ENCODE measurements at places on chromosomes 3 and 15.

DNA sequence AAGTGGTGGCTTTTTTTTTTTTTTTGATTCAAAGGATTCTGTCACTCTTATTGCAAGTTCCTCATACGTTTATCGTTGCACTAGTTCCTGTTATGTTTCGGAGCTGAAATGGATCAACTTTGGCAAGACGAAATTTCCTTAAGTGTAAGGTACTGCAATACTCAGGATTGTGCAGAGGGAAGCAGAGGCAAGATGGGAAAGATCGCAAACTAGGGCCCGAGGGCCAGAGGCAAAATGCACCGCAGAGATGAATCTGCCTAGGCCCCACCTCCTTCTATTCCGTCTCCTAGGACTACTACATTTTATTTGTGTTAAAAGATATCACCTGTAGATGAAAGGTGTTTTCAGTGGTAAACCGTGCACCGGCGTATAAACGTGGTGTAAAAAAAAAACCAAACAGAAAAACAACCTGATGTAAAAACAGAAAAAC lies 331 bp downstream of the RNU6-1 start:
- no peak for DNase-seq

- no peak for DNase-seq
Measured at GRCh38 chr15:28986108-28986507, 100.3 kb downstream of the APBA2 start.

DNA sequence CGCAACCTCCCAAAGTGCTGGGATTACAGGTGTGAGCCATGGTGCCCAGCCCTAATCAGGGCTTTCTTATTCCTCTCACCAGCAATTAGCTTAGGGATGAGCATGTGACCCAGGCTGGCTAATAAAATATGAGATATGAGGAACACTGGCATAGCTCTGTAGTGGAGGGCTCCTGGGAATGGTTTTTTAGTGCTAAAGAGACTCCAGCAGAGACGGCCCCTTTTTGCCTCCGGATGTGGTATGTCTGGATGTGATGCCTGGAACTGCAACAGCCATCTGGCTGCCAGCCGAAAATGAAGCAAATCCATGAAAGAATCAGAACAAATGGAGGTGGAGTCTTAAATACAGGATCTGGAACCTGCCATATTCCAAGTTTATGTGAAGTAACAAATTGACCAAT lies 69.1 kb upstream of the MAGI1 start:
- DNase-seq = no peak

- DNase-seq = no peak
Measured at GRCh38 chr15:91936927-91937326, 83.4 kb downstream of the SLCO3A1 start.

DNA sequence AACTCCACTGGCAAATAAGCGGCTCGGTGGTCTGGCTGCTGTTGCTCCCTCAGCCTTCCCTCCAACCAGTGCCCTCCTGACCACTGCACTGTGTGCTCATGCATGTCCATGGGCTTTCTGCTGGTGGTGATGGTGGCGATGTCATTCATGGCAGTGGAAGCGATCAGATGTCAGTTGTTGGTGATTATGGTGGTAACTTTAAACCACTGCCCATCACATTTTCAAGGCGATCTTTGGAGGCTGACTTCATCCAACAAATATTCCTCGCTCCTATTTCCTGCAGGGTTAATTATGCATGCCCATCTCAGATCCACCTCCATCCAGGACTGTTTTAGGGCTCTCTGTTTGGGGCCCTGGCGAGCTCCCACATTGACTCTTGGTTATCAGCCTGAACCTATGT lies 13.4 kb upstream of the HCN4 start:
- no peak for DNase-seq

DNA sequence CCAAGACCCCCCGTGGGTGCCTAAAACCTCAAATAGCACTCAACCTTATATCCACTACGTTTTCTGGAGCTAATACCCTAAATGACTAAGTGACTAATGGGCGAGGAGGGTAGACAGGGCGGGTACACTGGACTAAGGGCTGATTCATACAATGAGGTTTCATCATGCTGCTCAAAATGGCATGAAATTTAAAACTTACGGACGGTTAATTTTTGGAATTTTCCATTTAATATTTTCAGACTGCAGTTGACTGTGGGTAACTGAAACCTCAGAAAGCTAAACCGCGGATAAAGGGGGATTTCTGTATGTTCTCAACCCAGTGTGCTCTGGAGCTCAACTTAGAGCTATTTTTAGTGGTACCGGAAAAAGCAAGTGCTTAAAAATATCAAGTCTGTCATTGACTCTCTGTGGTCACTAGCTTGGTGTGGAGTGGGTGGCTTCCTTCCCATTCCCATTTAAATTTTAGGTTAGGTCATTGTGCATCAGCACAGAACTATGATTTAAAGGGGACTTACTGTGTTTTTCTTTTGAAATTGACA lies 72.9 kb downstream of the LRRC28 start:
- no peak for DNase-seq

GRCh38 chr3:47411696-47412452 lies 31.1 kb downstream of the PTPN23 start:
- no peak for DNase-seq

DNA sequence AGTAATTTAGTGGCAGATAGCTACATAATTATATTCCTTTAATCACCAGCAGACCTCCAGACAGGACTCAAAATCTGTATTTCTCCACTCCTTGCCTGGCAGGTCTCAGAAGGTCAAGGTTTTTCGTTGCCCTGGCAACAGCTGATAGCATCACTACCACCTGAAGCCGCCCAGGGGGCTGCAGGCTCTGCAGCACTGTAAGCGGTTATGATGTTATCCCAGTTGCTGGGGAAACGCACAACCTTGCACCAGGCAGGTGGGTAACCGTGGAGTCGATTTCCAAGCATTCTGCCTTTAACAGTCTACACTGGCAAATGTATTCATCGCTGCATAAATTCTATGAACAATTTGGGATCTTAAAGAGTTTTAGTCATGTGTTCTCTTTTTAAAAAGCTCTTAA lies 756.3 kb downstream of the NTRK3 start:
- DNase-seq = no peak

DNA sequence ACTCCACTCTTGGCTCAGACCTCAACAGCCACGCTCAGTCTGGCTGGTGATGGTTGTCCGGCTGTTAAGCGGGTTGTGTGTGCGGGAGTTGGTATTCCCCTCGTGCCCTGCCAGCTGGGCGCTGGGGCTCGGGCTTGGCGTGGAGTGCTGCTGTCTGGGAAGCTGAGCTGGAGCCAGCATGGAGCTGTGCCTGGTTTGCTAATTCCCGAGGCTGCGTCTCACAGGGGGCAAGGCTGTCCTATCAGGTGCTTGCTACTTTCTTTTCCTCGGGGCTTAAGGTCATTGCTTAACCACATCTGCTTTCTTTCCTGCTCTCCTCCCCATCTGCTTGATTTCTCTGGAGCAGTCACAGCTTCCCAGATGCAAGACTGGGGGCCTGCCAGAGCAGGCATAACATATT lies 29.9 kb downstream of the PDIA5 start:
- no peak for DNase-seq

DNA sequence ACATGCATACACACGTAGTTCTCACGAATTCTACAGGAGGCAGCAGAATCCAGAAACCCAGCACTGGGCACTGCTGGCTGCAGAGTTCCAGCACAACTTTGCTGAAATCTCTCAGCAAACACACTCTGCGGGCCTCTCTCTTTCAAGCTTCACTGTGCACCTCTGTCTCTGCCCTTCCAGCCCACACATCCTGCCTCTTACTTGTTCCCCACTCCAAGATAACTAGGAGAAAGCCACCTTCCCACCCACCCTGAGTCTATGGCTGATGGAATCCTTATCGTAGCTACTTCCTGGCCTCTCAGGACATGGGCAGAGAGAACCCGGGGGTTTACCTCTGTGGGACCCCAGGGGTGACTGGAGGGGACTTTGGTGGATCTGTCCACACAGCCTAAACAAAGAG lies 11.9 kb downstream of the ANP32A start:
- DNase-seq = no peak
